ENCODE measurements at places on chromosomes 6 and 20.
A peak's percentile ranks its signal among the peaks of the same experiment; 100 is the strongest.

GRCh38 chr6:156727715-156728385 lies 49.3 kb upstream of the ARID1B start:
- DNase-seq = no peak

DNA sequence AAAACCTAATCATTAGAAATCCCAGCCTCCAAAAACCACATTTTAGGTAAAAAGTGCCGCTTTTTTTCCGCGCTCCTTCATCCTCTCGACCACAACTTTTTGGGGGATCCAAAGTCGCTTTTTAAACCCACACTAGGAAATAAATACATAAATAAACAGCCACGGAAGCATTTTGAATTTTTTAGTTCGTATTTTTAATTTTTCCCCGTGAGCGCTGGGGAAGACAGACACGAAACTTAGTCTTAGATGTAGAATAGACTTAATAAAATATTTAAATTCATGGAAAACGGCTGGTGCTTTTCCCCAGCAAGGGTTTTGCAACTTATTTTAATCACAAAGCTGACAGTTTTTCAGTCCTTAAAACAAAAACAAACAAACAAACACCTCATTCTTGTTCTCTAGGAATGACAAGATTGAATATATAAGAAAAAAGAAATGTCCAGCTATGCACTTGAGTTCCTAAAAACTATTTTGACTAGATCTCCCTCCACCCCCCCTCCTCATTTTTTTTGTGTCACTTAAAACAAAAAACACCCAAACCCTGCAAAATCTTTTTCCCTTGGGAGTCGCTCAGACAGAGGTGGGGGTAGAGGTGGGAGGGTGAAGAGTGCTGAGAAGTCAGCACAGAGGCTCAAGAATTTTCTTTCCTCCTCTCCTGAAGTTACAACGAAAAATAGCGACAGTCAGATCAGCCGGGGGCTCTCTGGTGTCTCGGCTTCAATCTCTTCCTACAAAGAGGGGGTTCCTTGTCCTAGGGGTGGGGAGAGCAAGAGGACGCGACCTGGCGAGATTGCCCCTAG lies 43.4 kb upstream of the SUPT3H start:
- DNase-seq = no peak

- DNase-seq = no peak
Observed at GRCh38 chr6:63858691-63859090, 223.1 kb downstream of the PHF3 start.

DNA sequence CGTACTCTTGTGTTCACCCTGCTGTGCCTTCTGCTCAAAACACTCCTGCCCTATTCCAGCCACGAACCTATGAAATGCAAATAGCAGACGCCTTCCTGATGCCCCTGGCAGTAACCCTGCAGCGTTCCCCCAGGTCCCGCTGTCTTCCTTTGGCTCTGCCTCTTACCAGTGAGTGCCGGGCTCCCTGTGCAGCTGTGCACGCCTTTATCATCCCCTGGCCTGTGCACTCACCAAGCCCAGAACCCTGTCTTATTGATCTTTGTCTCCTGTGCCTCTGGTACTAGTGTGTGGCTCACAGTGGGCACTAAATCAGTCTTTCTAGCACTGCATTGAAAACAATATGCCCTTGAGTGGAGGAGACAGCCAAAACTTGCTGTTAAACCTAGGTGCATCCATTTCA lies 19.7 kb downstream of the ZDHHC14 start:
- DNase-seq = no peak

DNA sequence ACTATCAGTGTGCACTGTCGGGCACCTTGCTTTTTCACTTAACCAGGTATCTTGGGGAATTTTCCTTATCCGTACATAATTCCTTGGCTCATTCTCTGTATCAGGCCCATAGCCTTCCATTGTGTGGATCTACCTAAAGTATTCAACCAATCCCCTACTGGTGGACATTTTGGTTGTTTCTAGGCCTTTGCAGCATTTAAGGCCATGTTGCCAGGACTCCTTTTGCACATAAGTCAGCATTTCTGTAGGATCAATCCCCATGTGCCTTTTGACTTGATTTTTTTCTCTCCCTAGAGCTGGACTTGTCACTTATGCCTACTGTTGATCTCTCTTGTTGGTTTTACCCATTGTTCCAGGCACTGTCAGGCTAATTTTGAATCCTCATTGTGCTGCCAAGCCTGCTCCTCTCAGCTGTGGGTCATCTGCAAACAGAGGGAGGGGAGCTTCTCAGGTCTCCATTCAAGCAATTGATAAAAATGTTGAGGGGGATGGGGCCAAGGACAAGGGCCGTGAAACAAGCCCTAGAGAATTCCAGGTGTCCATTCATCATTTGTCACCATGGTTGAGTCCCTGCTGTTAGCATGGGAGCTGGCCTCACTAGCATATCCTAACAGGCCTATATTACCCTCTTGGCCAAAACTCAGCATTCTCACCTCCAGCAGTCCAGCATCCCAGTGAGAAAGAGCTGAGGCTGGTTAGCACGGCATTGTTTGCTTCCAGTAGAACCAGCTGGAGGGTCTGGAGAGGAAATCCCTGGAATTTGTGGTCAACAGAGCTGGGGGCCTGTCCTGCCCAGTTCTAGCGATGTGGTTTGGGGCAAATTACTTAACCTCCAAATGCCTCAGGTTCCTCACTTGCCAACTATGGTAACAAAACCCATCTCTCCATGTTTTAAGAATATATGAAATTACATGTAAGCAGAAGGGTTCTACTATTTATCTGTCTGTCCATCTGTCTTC lies 178.4 kb downstream of the MRPL14 start:
- no peak for DNase-seq

DNA sequence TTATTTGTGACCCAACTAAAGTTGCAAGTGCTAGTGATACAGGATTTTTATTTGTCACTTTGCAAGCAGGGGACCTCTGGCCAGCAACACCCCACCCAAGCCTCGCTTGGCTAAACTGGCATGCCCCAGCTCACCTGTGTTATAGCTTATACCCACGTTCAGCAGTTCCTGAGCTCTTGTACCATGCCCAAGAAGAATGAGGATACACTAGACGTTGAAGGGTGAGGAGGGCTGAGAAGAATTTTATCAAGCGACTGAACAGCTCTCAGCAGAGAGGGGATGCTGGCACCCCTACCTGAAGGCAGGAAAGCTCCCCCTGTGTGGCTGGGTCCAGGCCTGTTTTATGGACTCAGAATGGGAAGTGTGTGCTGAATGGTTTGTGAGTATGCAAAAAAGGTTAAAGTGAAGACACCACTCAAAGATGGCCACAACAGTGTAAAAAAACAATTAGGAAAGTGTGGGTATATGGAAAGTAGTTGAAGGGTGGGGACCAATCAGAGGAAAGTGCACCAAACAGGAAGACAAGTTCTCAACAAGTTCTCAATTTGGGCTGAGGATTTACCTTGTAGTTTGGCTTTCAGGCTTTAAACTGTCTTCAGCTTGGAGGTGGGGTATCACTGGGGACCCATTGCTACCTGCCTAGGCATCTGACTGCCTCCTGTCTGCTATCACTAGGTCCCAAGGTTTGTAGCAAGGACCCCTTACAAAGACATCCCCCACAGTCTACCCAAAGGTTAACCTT lies 15.0 kb downstream of the BTN2A1 start:
- DNase-seq = no peak

- DNase-seq = no peak
Observed at GRCh38 chr6:36686668-36687513, 8.4 kb downstream of the CDKN1A start.

GRCh38 chr6:50007819-50008218 lies 14.0 kb downstream of the DEFB110 start:
- no peak for DNase-seq

- no peak for DNase-seq
Observed at GRCh38 chr6:33725222-33725621, 13.7 kb upstream of the UQCC2 start.

GRCh38 chr20:1309439-1309847 lies 19.5 kb downstream of the SDCBP2 start:
- no peak for DNase-seq

GRCh38 chr20:47493175-47493962 lies 8.3 kb upstream of the NCOA3 start:
- peak; percentile 40 for DNase-seq

- DNase-seq = no peak
Observed at GRCh38 chr20:58651559-58651945, 469 bp downstream of the STX16 start.

GRCh38 chr20:9110365-9110764 lies 41.5 kb downstream of the PLCB4 start:
- DNase-seq = no peak

DNA sequence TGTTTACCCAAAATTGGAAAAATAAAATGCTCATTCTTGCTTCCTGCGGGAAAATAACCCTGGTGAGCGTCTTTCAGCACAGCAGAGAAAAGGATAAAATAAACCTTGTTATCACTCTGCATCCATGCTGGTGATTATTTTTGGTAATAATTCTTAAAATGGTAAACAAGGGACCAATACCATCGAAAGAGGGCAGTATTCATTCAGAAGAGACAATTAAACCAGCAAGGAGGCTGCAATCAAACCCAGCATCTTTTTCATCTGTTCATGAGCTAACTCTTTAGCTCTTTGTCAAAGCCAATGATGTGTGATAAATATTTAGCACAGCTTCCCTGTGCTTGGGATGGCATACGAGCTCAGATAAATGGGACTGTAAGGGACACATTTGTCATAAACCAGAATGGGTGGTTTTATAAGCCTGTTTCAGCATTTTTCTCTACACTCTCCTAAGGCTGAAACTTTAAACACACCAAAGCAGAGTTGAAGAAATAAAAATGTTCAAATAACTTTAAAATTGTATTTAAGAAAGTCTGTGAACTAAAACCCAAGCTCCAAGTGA lies 34.4 kb downstream of the CDH26 start:
- DNase-seq = no peak

DNA sequence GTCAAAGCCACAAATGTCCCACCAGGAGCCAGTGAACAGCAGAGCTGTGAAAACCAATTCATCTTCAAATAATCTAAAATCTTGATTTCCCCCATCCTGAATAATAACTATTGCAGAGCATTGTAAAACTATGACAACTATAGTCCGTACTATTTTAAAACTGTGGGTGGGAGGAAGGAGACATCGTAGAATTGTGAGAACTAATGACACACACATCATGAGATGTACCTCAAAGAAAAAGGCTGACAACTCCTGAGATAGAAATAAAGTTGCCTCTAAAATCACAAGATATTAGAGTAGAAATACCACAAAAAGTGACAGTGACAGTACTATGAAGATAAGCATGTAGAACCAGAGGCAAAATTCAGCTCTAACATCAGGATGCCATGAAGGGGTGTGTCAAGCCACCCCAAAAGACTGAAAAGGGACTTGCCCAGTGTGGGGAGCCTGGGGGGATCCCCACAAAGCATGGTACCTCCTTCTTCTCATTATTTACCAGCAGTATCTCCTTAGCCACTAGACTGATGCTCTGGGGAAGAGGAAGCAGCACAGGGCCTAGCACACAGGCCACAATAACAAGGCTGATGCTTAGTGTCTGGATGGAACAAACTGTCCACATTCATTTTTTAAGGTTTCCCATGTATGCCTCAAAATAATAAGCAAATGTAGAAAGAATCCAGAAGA lies 13.4 kb downstream of the NAPB start:
- no peak for DNase-seq

DNA sequence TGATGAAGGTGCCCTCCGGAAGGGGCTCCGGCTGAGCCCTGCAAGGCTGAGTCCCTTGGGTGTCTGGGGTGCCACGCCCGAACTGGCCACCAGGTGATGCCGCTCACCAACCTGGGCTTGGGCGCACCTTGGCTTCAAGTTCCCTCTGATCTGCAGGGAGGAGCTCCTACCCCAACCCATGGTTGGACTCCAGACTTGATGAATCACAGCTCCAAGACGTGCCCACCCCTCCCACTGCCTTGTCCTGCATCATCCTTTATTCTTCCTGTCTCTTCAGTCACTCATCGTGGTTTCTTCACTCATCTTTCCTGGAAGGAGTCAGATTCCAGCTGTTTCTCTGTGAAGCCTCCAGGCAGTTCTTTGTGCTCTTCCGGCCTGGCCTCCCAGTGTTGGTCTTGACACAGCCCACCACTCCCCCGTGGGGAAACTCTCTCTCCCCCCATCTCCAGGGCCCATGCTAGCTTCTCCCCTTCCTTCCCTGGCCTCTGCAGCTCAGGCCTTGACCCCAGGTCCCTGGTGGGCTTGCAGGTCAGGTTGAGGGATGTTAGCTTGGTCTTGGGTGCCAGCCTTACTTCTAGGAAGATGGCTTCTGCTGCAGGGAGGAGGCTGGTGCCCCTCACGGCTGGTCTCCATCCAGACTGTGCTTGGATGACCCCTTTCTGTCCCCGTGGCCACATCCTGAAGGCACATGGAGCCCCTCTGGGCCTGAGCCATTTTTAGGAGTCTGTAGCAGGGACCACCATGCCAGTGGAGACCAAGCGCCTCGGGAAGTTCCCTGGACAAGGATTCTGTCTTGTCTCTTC lies 2.6 kb upstream of the ZBP1 start:
- peak; percentile 55 for DNase-seq

DNA sequence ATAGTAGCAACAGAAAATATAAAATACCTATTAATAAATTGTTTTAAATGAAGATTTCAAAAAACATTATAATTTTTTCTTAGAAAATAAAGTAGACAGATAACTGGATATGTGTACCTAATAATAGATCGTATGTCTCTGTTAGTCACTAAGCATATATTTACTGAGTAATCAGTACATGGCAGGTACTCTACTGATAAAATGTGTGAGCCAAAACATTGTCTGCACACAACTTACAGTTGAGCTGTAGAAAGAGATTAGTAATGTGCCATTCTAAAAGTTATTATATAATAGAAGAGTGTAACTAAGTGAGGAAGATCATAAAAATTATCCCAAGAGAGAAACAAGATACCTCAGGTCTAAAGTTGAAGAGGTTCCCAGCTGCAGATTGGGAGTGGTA lies 929.9 kb upstream of the EPHA7 start:
- DNase-seq = no peak

DNA sequence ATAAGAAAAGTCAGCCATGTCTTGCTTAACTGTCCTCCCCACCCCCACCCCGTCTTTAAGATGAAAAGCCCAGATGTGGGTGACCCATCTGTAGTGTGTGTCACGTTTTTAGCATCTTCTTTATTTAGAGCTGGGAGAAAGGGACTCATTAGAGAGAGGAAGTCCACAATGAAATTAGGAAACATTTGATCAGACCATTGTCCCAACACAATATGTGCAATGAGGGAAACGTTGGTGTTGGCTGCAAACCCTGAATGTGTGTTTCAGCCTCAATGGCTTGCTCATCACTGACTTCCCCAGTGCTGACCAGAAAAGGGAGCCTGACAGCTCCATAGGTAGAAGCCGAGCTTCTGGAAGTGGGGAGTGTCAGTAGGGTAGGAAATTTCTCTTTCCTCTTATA lies 475.7 kb downstream of the CD83 start:
- DNase-seq = no peak

- DNase-seq = no peak
Observed at GRCh38 chr6:26195924-26196845, 109.0 kb downstream of the HFE start.

All from activated T-cell treated with anti-CD3 and anti-CD28 coated beads for 4 hours (primary cell).